ENCODE measurements at places on chromosomes 7 and 10. TPM values are rescaled to one million over a fixed set of nuclear protein-coding genes. Genes with fewer than 3 reads are reported as not detected.

DNA sequence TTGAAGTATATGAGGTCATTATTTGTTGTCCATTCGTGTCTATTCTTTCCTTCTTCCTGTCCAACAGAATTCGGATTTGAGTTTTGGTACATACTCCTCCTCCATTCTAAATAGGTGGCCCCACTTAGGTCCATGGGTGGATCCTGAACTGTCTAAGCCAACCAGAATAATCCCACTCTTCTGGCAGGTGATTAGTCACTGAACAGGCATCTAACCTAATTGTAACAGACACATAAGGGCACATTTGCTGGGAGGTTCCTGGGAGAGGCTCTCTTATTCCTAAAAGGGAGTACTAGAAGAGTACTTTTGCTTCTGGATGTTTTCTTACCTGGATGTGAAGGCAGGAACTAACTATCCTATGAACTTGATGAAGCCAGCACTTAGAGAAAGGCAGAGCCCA lies 16.8 kb downstream of the LRRC72 start:
- no peak for DNase-seq

DNA sequence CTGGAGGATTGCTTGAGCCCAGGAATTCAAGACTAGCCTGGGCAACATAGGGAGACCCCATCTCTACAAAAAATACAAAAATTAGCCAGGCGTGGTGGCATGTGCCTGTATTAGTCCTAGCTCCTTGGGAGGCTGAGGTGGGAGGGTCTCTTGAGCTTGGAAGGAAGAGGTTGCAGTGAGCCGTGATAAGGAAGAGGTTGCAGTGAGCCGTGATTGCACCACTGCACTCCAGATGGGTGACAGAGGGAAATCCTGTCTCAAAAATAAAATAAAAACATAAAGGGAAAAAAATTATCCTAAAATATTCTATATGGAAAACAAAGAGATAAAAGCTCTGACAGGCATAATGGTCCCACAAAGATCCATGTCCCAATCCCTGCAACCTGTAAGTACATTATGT lies 87.9 kb upstream of the KAT6B start:
- DNase-seq, result no peak

GRCh38 chr10:71471006-71471405 lies 74.3 kb downstream of the CDH23 start:
- DNase-seq, result no peak

GRCh38 chr10:63798599-63799498 lies 277.6 kb downstream of the REEP3 start:
- DNase-seq, result no peak

GRCh38 chr10:133211141-133211830 lies 18.7 kb upstream of the UTF1 start:
- DNase-seq, result peak; percentile 14

GRCh38 chr7:136012238-136012637 lies 35.1 kb upstream of the MTPN start:
- no peak for DNase-seq

DNA sequence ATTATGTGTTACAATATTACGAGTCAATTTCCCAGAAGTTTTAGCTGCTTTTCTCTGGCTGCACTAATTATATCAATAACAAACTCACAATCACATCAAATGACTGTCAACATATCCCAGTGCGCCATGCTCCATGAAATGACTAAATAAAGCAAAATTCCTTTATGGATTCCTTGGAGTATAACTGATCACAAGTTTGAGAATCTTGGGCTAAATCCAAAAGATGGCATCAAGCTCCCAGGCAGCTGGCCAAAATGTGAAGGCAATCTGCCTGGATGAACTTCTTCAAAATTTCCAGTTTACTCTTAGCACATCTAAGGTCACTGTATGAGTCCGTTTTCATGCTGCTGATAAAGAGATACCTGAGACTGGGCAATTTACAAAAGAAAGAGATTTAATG lies 210.8 kb downstream of the CCSER2 start:
- no peak for DNase-seq

GRCh38 chr10:78929541-78929940 lies 139.2 kb upstream of the ZMIZ1 start:
- no peak for DNase-seq

DNA sequence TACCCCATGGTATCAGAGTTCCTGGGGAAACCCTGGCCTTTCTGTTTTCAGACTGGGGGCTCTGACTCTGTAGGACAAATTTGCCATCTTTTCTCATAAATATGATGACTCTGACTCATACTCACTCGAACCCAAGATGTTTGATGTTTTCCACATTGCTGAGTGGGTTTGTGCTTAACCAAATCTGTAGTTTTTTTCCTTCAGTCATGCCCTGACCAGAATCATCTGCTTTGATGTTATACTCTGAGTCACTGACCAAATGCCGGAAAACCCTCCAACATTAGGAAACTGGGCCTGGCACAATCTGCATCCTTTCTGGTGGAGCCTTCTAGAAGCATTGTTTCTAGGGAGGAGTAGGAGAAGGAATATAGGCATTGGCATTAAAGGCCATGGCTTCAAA lies 118.7 kb downstream of the C10orf105 start:
- DNase-seq, result no peak

DNA sequence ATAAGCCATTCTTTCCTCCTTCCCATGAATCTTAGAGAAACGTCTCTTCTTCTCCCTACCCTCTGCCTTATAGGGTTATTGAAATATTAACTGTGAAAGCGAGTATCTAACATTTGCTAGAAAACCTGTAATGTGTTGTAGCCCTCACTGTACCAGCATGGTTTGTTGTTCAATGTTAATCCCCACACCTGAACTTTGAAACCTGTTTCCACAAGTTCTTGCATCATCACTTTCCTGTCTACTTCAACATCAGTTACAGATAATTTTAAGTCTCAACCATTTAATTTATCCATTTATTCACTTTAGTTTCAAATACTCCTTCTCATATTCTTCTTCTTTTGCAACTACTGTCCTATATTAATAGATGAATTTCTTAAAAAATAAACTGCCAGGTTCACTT lies 148.2 kb downstream of the ETV1 start:
- DNase-seq, result no peak

HOXA5 gene
- total RNA-seq, result 133 TPM

TMEM236 gene
- 0.04 TPM for total RNA-seq

MICU1 gene
- total RNA-seq, result 58.2 TPM
